ENCODE measurements at places on chromosomes 12 and 14. TPM values are rescaled to one million over a fixed set of nuclear protein-coding genes. Genes with fewer than 3 reads are reported as not detected.
A peak's percentile ranks its signal among the peaks of the same experiment; 100 is the strongest.

DNA sequence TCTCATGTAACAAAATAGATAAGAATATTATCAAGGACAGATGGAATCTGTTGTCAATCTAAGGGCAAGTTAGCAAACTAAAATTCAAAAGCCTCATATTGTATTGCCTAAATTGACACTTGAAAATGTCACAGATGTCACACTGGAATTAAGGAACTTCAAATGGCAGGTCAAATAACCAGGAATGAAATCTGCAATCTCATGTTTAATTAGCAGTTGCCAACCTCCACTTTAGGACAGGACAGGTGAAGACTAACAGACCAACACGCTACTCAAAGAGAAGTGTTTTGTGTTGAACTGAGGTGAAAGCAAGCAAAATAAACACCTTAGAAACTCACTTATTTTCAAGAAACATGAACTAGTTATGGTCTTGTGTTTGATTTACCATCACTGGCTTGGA is 11.1 kb downstream of the KIF21A start:
- DNase-seq, result no peak

DNA sequence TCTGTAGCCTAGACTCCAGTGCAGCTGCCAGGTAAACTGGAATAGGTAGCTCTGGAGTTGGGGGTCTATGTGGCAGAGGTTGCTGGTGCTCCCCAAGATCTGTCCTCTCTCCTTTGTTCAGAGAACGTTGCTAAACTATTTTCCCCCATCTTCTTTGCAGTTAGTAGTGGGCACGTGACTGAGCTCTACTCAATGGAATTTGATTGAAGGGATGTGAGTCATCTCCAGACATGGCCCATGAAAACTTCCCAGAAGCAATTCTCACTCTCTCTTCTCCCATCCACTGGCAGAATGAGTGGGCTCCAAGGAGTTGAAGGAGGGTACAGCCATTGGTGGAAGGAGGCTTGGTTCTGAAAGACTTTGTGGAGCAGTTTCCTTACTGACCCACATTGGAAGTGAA is 44.0 kb downstream of the PAH start:
- DNase-seq, result no peak

- DNase-seq, result peak; percentile 17
Observed at GRCh38 chr12:31323391-31324115, 2.4 kb downstream of the SINHCAF start.

GRCh38 chr12:32477714-32478113 is 78.4 kb downstream of the FGD4 start:
- peak; percentile 86 for DNase-seq

GRCh38 chr14:90362558-90362896 is 30.8 kb upstream of the NRDE2 start:
- no peak for DNase-seq

- no peak for DNase-seq
Observed at GRCh38 chr14:100890061-100890850, 13.3 kb downstream of the RTL1 start.

The ESPL1 gene
- total RNA-seq, result 14.8 TPM

The REM2 gene
- 0.13 TPM for total RNA-seq

The FBXW8 gene
- 19.0 TPM for total RNA-seq
